ENCODE measurements at places on chromosomes 11 and 22. TPM values are rescaled to one million over a fixed set of nuclear protein-coding genes. Genes with fewer than 3 reads are reported as not detected.

Gene GAL3ST3
- 0.87 TPM for total RNA-seq

Gene TNNT3
- not detected for total RNA-seq

Gene CRYBB3
- total RNA-seq = 0.97 TPM

- DNase-seq = no peak
Observed at GRCh38 chr11:115843685-115844084, 339.5 kb upstream of the CADM1 start.

GRCh38 chr11:123461164-123461563 lies 31.1 kb downstream of the GRAMD1B start:
- DNase-seq = no peak

Gene TBX10
- total RNA-seq = not detected

Gene CYP2D6
- total RNA-seq = 3.2 TPM
